ENCODE measurements at places on chromosomes 7 and 10.

- DNase-seq = no peak
Measured at GRCh38 chr10:33493978-33494377, 159.5 kb upstream of the NRP1 start.

- DNase-seq = no peak
Measured at GRCh38 chr7:149495785-149496641, 1.6 kb downstream of the ZNF746 start.

DNA sequence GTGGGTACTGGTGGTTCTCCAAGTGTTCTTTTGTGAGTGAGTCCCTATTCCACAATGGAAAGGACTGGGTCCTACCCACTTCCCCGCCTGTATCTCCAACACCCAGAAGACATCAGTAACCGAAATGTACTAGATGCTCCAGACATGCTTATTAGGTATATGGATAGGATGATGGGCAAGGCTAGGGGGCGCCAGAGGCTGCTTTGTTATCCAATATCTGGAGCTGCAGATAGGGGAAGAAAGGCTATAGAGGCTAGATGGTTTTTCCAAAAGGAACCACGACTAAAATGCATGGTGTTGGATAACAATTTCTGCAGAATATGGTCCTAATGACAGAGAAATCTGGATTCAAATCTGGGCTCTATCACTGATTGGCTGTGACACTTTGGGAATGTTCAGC, 56.2 kb upstream of the TM9SF3 start:
- peak; percentile 77 for DNase-seq

DNA sequence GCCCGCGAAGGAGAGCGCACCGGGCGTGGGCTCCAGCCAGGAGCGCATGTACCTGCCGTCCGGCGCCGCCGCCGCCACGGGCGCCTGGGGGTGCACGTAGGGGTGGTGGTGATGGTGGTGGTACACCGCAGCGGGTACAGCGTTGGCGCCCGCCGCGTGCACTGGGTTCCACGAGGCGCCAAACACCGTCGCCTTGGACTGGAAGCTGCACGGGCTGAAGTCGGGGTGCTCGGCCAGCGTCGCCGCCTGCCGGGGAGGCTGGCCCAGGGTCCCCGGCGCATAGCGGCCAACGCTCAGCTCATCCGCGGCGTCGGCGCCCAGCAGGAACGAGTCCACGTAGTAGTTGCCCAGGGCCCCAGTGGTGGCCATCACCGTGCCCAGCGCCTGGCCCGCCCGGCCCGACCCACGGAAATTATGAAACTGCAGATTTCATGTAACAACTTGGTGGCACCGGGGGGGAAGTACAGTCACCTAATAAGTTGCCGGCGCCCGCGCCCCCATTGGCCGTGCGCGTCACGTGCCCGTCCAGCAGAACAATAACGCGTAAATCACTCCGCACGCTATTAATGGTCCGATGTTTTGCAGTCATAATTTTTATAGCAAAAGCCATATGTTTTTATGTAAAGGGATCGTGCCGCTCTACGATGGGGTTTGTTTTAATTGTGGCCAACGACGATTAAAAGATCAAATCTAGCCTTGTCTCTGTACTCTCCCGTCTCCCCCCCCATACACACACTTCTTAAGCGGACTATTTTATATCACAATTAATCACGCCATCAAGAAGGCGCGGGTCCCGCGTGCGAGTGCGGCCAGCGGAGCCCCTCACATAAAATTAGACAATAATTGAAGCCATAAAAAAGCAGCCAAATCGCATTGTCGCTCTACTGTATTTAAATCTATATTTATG, at the start of gene HOXA9:
HOXA9 (minus strand) TSS at position 449 of the 907 bp plus-strand sequence; CDS start at position 369, 80 bp downstream.
- DNase-seq = no peak

- DNase-seq = no peak
Measured at GRCh38 chr10:129898706-129899268, 65.3 kb downstream of the EBF3 start.

GRCh38 chr10:106107706-106108105, 1056.8 kb downstream of the SORCS1 start:
- no peak for DNase-seq

- DNase-seq = no peak
Measured at GRCh38 chr7:118080947-118081346, 103.0 kb upstream of the LSM8 start.

- DNase-seq = no peak
Measured at GRCh38 chr10:129810-130209, 5.4 kb upstream of the ZMYND11 start.

DNA sequence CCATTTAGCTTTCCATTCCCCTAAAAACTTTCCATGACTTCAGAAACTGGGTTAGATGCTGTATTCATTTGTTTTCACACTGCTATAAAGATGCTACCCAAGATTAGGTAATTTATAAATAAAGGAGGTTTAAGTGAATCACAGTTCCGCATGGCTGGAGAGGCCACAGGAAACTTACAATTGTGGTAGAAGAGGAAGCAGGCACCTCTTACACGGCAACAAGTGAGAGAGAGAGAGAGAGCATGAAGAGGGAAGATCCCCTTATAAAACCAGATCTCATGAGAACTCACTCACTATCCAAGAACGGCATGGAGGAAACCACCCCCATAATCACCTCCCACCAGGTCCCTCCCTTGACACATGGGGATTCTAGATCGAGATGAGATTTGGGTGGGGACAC, 336.8 kb downstream of the TFEC start:
- no peak for DNase-seq

- no peak for DNase-seq
Measured at GRCh38 chr10:112202561-112203241, 19.1 kb upstream of the GPAM start.

GRCh38 chr7:47669901-47670384, 88.0 kb upstream of the TNS3 start:
- no peak for DNase-seq

GRCh38 chr7:39609113-39609934, 14.0 kb upstream of the RALA start:
- DNase-seq = peak; percentile 23
